ENCODE measurements at places on chromosomes 12 and 14.

DNA sequence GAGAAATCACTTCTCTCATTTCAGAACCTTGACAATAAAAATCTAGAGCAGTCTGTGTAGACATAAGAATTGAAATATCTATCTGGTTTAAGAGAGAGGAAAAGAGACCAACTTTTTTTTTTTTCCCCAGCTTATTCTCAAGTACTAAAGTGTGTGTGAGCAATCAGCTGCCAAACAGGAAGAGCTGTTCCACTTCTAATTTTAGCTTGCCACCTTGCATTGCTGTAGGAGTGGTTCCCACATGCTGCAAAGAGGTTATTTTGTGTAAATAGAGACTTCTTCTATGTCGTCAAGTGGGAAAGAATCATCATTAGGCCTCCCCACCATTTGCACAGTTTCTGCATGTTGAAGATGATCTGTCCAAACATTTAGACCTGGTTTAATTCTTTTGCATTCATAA is 142.6 kb downstream of the NPAS3 start:
- no peak for DNase-seq

- no peak for DNase-seq
Measured at GRCh38 chr12:18676996-18677588, 60.7 kb downstream of the PLCZ1 start.

DNA sequence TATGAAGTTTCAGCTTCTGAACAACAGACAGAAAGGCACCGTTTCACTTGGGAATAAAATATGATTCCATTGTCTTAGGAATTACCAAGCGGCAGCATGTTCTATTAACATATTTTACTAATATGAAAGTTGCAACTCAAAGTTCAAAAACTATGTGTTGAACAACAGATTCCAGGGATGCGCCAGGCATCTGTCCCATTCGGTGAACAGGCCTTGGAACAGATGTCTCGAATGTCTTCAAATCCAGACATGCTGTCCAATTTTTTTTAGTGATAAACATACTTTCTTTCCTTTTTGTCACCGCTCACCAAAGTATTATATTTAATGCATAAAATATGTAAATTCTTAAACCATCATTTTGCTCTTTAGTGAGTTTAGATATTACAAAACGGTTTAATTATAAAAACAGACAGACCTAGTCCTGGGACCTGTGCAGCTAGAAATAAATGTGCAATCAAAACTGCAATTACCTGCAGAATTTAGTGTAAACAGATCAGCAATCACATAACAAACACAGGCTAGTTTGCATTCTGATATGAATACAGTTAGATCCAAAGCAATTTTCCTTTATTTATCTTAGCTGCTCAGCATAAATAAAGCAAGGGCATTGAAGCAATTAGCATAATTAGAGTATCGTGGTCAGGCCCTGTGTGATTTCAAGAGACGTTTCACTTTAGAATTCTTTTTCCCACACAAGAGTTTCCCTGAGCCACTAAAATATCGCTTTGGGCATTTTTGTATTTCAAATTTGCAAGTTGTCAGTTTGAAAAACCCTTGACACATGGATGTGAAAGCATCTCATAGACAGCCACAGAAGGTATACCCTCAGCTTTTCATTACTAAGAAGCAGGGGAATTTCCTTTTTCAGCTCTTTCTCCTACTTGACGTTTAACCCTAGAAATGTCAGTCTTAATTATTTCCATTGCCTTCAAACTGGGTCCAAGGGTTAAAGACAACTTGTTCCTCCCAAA is 420.8 kb downstream of the EGLN3 start:
- DNase-seq = no peak

DNA sequence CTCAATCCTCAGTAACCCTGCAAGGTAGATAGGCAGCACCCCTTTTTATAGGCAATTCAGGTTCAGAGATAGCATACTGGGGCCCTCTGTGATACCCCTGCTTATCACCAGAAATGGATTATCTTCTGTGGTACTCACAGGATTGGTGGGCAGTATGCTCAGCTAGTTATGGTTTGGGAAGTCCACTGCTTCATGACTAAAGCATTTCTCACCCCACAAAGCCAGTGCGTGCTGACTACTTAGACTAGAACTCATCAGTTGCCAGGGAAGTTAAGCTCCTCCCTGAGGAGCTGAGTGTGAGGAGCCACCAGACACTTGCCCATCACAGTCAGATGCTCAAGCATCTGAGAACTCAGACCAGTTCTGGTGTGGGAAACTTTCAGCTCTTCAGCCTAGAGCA is 76.3 kb downstream of the SCAF11 start:
- DNase-seq = no peak

DNA sequence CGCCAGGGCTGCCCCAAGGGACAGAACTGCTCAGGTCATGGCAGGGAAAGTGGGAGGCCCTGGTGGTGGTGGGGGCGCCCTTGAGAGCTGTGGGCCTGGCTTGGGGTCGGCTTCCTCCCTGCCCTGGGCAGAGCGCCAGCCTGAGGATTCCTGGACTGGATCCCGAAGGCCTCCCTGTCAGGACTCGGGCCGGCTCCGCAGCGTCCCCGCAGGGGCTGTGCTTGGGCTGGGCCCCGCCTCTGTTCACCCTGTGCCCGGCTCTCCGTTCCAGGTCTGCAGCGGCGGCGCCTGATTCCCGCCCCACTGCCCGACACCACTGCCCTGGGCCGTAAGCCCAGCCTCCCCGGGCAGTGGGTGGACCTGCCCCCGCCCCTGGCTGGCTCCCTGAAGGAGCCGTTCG is 39.9 kb downstream of the KIF26A start:
- no peak for DNase-seq

DNA sequence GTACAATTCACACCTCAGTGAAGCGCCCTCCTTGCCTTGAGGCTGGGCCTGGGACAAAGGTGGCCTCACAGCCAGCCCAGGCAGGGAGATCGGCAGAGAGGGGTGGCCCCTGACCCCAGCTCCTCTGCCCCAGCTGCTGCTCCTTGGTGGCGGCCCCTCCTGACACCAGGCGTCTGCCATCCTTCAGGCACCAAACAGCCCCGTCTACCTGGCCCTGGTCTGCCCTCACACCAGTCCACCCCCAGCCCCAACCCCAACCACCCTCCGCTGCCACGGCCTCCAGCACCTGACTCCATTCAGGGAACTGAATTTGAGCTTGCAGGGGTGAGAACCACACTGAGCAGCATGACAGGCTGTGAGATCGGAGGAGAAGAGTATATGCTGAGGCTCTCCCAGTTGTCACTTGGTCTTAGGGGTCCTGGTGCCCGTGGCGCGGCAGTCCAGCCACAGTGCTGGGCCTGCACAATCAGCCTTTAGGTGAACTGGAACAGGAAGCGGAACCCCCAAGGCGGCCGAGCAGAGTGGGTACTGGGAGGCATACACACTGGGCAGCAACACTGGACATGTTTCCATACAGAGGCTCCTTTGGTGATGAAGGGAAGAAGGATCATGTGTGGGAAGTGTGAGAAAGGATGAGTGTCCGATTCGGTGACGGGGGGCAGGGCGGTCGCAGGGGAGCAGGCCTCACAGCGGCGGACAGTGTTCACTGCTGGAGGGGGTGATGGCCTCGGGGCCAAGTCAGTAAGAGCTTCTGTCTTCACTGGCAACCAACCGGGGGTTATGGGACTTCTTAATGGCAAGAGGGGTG is 18.7 kb downstream of the ZFYVE21 start:
- DNase-seq = no peak

GRCh38 chr12:80264386-80264785 is 165.0 kb downstream of the OTOGL start:
- DNase-seq = no peak

GRCh38 chr14:22850944-22851764 is 14.8 kb downstream of the MMP14 start:
- no peak for DNase-seq

DNA sequence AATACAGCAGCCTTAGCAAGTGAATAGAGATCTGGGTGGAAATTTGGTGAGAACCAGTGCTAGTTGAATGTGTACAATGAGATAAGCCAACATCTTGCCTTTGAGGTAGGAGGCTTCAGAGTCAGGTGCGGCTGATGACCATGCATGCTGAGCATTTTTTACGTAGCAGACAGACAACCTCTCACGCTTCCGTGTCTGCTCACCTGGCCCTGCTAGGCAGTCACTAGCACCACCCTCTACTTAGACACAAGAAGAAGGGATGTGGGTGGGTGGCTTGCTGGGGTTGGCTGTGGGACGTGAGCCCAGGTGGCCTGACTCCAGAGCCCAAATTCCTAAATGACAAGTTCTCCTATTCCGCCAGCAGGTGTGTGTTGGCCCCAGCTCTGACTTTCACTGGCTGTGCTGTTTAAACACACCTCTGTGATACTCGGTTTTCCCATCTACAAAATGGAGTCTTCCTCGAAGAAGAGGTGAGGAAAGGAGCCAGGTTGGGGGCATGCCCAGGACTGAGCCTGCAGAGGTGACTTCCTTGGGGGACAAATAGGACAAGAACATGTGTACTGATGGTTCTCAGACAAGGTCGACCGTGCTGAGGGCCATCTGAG is 57.8 kb upstream of the BCL11B start:
- DNase-seq = no peak

DNA sequence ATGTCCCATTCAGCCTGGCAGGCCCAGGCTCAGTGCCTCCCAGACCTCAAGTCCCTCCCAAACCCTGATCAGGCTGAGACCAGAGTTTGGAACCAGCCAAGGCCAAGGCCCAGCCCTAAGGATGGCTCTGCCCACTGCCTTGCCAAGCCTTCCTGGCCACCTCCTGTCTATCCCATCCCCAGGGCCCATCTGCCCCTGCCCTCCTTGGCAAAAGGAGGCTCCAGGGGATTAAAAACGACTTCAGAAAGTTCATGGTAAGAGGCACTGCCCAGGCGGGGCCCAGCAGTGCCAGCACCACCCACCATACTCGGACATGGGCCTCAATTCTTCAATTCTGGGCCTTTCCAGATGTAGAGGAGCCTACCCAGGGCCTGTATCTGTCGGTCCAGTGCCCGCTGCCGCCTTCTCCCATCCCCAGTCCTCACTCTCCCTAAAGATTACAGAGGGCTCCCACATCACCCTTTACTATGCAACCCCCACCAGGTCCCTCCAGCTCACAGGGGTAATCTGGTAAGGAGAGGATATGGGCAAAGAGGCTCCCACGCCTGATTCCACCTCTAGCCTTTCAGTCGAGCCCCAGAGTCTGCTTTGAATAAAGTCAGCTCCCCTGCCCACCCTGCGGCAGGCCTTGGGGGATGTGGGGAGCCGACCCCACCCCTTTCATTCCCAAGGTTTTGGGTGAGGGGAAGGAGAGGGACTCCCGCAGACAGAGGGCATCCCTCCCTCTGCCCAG is 932 bp downstream of the ADCY6 start:
- DNase-seq = no peak

GRCh38 chr14:101454229-101454628 is 107.1 kb upstream of the DIO3 start:
- no peak for DNase-seq

DNA sequence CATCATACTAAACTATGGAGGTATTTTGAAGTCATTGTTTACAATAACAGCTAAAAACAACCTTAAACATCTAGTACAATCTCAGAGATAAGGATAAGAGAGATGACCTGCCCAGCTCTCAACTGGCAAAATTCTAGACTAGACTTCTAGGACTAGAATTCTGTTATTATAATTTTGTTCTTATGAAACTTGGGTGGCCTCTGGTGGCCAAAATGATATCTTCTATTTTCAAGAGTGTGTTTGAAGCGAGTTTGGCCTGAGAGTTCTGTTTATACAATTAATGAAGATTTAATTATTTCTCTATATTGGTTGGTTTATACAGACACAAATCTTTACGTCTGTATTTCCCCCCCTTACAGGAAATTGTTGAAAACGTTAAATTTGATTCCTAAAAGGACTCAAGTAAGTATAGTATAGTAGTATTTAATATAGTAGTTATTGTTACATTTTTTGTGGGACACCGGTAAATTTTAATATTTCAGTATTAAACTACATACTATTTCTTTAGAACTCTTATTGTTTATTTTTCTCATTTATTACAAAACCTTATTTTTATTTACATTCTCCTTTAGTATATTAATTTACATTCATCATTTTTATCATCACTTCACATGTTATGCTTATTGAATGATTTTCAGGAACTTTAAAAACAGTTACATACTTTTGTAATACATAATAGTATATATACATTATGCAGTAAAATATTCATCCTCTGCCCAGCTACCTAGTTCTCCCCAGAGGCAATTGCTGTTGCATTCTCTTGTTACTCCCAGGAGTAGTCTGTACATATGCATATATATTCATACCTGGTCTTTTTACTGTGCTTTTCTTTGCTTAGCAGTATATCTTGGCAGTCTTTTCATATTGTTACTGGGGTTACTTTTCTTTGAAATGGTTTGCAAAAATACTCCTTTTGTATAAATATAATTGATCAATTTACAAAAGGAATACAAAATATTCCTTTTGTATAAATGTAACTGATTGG is 6.6 kb downstream of the PPHLN1 start:
- DNase-seq = no peak

GRCh38 chr14:99195602-99196309 is 76.2 kb downstream of the BCL11B start:
- no peak for DNase-seq

GRCh38 chr14:90587918-90588317 is 191.1 kb downstream of the CALM1 start:
- DNase-seq = no peak

GRCh38 chr12:54592316-54592715 is 3.9 kb upstream of the PPP1R1A start:
- no peak for DNase-seq

GRCh38 chr14:93246534-93246933 is 39.5 kb downstream of the UBR7 start:
- no peak for DNase-seq

DNA sequence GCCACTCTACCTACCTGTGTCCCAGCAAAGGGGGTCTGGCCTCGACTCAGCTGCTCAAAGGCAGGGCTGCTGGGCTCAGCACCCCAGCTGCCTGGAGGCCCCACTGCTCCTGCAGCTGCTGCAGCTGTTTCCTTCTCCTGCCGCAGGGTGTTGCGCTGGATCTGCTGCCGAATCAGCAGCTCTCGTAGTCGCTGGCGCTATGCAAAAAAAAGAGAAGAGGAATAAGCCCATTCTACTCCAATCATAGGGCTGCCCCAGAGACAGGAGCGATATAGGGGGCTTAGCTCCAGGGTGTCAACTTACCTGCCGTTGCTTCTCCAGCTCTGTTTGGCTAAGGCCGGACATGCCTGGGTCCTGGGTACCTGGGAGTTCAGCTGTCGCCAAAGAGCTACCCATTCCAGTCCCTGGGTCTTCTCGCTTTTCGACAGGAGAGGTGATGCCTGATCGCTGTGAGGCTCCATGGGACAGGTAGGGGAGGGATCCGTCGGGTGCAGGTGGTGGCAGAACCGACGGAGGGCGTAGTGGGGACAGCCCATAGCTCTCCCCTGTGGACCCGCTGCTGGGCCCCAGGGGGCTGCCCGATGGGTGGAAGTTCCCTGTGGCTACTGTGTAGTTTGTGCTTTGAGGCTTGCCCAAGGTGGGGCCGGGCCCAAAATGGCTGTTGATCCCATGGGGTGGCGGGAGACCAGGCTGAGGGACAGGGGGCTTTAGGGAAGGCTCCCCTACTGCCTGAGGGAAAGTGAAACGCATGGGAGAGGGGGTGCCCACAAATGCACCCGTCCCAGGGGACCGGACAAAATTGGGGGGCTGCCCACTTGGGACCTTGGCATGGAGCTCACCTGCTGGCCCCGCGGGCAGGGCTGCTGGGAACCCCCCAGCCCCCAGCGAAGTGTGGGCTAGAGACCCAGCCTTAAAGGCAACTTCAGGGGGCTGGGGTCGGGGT is 20.9 kb downstream of the KMT2D start:
- DNase-seq = no peak

- DNase-seq = no peak
Measured at GRCh38 chr14:100294213-100294962, 11.9 kb downstream of the SLC25A29 start.

Data from activated CD4-positive, alpha-beta T cell treated with anti-CD3 and anti-CD28 coated beads, Interleukin-2, amount 50 U/mL, for 24 hours (primary cell).